Subcutaneous preadipocyte (primary cell): ENCODE measurements at places on chromosomes 2 and 18. TPM values are rescaled to one million over a fixed set of nuclear protein-coding genes. Genes with fewer than 3 reads are reported as not detected.

Gene SLC38A11
- not detected in 2 replicates for total RNA-seq

Gene MAP3K19
- not detected in 2 replicates for total RNA-seq

Gene IGFBP5
- total RNA-seq: 11.5 and 106 TPM in 2 replicates

Gene VWA3B
- not detected in 2 replicates for total RNA-seq

Gene RNF152
- 0.37 and 1.2 TPM in 2 replicates for total RNA-seq

Gene R3HDM1
- 10.7 and 16.2 TPM in 2 replicates for total RNA-seq

Gene PDE11A
- not detected in 2 replicates for total RNA-seq

Gene CHST10
- 4.8 and 7.8 TPM in 2 replicates for total RNA-seq

Gene DTNA
- total RNA-seq: 24.6 and 31.6 TPM in 2 replicates

Gene SPP2
- total RNA-seq: not detected in 2 replicates

Gene WNT6
- total RNA-seq: not detected in 2 replicates

Gene MPP4
- 2.6 and 5.3 TPM in 2 replicates for total RNA-seq

Gene RNF144A
- 6.8 and 14.0 TPM in 2 replicates for total RNA-seq

Gene KDM3A
- total RNA-seq: 9.2 and 14.1 TPM in 2 replicates

Gene TEX44
- total RNA-seq: not detected in 2 replicates

Gene GRB14
- 0.37 and 0.78 TPM in 2 replicates for total RNA-seq

Gene CAPN14
- total RNA-seq: under 0.01 and 0.20 TPM in 2 replicates

Gene SP140
- total RNA-seq: under 0.01 TPM in 1 of 2 replicates, not detected in the other

Gene CRYBA2
- not detected in 2 replicates for total RNA-seq

Gene GKN1
- total RNA-seq: not detected in 2 replicates

Gene CDK5R2
- total RNA-seq: not detected in 2 replicates

Gene SH3BP4
- total RNA-seq: 32.7 and 48.7 TPM in 2 replicates

Gene TAF4B
- 10.7 and 12.3 TPM in 2 replicates for total RNA-seq

Gene TMEM247
- total RNA-seq: not detected in 2 replicates

Gene PKDCC
- total RNA-seq: 26.4 and 26.5 TPM in 2 replicates

Gene OR6B2
- total RNA-seq: not detected in 2 replicates

Gene HS6ST1
- 31.5 and 36.4 TPM in 2 replicates for total RNA-seq

Gene HRH4
- total RNA-seq: under 0.01 TPM in 1 of 2 replicates, not detected in the other
